Kidney glomerular epithelial cell (primary cell): ENCODE measurements at places on chromosomes 5 and 9.

DNA sequence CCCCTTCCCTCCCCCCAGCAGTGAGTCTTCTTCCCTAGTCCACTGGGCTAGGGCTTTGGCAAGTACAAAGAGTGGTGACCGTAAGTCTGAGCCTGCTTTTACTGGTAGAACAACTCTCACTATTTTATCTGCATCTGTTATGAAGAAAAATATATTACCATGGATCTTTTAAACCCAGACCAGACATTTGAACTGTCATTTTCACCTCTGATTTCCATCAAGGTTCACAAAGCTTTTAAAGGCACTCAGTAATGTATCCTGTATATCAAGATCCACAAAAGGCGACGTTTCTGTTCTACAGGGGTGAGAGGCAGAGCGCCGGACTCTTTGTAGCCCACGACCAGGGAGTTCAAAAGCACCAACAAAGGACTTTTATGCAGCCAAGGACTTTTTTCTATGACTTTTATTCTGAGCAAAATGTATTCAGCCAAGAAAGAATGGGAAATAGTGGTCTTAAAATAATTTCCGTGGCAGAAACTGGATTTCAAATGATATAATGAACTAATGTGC lies 388.3 kb downstream of the ANXA1 start:
- no peak for DNase-seq

DNA sequence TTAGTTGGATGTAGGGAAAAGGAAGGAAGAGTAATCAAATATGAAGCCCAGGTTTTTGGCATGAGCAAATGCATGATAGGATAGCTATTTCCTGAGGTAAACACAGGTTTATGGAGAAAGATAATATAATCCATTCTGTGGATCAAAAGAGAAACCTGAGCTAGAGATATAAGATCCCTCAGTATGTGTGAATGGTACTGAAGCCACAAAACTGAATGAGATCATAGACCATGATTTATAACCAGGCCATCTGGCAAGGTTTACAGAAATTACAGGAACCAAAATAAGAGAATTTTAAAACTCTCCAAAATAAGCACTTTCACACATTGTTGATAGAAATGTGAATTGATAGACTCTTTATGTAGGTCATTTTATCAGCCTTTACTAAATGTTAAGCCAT lies 28.7 kb upstream of the ECM2 start:
- DNase-seq: peak; percentile 0

GRCh38 chr5:161138751-161139455 lies 286.9 kb upstream of the ATP10B start:
- DNase-seq: no peak

GRCh38 chr5:68875351-68875750 lies 218.5 kb upstream of the SLC30A5 start:
- DNase-seq: no peak

GRCh38 chr9:121770415-121771273 lies 119.2 kb downstream of the DAB2IP start:
- no peak for DNase-seq

DNA sequence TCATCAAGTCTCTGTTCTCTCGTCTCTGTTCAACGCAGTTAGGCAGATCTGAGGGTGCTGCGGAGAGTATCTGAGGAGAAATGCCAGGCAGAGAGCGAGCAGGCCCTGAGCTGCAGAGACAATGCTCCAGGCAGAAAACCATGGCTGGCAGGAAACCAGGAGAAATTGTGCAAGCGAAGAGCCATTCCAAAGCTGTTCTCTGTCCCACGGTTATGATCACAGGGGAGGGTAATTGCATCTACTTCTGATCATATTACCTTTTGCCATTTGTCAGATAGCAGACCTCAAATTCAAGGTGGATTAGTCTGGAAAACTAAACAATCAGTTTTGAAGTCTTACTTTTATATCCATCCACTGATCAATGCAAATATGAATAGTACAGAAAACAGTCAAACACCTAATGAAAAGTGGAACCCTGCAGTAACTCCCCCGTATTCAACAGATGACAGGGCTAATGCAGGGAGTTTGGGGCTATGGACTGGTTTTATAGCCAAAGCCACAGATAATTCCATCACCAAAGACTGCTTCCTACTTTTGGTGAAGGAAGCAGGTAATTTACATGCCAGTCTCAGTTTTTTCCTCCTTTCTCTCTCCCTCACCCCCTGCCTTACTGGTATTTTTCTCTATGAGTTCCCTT lies 228.0 kb downstream of the DCP2 start:
- no peak for DNase-seq

DNA sequence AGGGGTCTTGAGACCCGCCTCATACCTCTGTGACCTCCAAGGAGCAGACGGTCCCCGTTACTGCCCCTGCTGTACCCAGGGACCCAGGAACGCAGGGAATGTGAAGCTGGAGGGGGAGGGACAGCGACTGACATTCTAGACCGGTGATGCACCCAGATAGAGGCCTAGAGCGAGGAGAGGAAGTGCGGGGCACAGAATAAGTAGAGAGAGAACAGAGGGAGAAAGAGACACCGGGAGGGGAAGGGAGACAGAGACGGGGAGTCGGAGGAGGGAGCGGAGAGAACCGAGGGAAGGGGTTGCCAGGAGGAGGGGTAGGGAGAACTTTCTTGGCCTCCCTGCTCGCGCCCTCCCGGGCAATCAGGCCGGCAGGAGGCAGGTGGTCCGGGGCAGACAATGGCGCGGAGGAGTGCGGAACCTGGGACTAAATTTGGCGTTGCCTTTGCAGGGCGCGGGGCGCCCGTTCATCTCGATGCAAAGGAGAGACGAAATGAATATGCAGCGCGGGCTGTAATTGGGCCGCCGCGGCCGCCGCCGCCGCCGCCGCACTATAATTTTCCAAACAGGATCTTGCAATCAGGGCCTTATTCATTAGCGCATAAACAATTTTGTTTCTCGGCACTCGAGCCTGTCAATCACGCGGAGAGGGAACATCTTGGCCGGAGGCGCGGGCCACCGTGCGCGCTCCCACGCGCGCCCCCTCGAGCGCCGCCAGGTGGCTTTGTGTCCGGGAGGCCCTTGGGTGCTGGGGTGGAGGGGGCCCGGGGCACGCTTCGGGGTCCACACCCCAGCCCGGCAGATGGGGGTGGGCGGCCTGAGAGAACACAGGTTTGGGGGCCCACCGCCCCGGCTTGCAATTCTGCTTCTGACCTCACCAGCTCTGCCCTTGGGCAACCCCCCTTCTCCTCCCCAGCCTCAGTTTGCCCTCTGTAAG lies 33.0 kb downstream of the NDUFA8 start:
- DNase-seq: peak; percentile 58

- DNase-seq: no peak
Observed at GRCh38 chr5:141875795-141876627, 2.2 kb downstream of the PCDH1 start.

DNA sequence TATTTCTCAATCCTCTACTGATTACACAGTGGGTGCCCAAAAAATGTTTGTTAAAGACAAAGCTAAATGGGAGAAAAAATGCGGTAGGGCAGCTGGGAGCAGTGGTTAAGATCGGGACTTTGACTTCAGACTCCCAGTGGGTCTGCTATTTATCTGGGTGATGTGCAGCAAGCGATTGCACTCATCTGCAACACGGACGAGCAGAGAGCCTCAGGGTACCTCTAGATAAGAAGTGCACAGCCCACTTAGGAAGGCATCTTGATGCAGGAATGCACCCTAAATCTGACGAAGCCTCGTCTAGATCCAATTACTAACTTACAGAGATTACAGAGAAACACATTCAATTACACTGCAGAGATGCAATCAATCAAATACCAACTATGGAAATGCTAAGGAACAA lies 4.0 kb downstream of the MAPK9 start:
- no peak for DNase-seq

DNA sequence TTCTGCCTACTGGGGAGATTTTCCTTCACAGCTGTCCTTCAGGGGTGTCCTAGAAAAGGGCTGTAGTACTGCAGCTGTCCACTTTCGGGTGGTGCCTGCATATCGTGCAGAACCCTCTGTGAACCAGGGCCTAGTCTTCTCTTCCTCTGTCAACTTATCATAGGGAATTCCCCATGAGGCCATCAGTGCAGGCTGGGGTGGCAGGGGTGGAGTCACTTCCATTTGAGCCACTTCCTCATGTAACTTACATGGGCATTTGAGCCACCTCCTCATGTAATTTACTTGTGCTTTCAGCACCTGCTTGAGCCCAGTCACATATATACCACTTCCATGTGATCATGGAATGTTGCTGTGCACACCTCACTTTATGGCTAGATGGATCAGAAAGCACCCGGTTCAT lies 742.0 kb upstream of the RGMB start:
- no peak for DNase-seq

DNA sequence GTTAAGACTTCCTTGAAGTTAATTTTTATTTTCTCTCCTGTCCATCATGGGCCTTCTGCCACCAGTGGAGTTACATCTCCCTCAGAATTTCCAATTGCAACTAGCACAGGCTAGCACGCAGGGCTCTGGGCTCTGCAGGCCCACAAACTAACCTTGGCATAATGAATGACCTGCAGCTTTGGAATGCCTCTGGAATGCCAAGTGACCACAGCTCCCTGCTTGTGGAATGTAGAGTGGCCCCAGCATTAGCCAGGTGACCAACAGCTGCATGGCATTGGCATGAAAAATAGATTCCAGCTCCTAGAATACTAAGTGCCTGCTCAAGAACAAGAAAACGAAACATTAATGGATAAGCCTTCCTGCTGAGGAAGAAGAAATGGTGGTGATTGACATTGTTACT lies 726.1 kb downstream of the BRINP1 start:
- peak; percentile 97 for DNase-seq

DNA sequence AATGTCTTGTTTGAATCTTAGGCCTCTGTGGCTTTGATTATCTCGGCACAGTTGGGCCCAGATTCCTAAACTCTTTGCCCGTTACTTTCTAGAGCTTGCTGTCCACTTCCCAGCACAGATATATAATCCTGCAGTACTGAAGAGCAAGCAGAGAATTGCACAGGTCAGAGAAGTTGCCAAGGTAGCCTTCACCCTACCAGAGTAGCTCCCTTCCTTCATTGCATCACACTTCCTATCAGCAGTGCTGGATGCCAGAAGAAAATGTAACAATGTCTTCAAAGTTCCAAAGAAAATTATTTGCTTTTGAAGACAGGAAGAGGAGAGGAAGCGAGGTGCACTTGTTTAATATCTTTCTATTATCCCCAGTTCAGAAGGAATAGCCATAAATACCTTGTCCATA lies 38.1 kb upstream of the SPATA31D4 start:
- DNase-seq: no peak

DNA sequence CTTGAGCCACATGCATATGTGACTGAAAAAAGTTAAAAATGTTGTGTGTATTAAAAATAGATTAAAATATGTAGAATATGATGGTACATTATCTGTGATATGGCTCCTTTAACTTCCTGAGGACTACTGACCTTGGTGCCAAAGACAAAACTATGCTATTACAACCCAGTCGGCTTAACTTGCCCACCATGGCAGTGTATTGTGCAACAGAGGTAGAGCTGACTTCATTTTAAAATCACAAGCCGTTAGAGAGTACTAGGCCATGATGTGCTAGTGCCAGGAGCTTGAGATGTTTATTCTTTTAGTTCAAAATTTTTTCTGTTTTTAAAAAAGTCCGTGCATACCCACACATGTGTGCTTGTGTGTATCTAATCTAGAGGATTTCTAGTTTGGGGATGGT lies 46.3 kb downstream of the NAA35 start:
- no peak for DNase-seq
